H54 (cell line): ENCODE measurements at places on chromosomes 1 and 21.
A peak's percentile ranks its signal among the peaks of the same experiment; 100 is the strongest.

DNA sequence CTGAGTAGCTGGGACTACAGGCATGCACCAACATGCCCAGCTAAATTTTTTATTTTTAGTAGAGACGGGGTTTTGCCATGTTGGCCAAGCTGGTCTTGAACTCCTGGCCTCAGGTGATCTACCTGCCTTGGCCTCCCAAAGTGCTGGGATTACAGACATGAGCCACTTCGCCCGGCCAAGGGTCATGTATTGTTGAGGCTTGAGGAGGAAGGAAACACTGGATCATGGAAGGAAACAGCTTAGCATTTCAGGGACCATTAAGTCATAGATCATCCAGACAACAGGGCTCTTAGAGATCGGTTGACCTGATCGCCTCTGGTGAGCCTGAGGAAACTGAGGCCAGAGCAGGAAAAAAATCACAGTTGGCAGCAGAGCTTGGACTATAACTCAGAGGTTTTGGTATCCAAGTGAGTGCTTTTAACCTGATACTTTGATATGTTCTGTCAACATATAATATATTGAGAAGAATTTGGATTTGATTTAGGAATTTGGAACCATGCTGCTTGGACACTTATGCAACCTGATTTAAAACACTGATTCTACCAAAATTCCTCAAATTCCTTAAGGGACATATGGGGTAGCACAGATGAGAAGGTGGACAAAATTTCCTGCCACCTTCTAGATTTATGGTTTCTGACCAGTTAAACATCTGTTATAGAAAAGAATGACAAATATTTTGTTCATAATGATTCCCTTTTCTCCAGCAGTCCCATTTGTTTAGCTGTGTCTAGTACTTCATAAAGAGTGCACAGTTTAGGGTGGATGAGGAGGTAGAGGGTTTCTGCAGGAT is 13.1 kb upstream of the BMP8A start:
- no peak for DNase-seq

GRCh38 chr1:186819563-186819962 is 9.2 kb upstream of the PLA2G4A start:
- DNase-seq, result no peak

GRCh38 chr1:51549016-51549619 is 30.1 kb upstream of the EPS15 start:
- no peak for DNase-seq

GRCh38 chr1:236502972-236503639 is 20.7 kb upstream of the LGALS8 start:
- peak; percentile 61 for DNase-seq

GRCh38 chr1:44650159-44650831 is 24.0 kb downstream of the TMEM53 start:
- DNase-seq, result no peak

- no peak for DNase-seq
Observed at GRCh38 chr1:226845624-226846023, 24.8 kb upstream of the PSEN2 start.

DNA sequence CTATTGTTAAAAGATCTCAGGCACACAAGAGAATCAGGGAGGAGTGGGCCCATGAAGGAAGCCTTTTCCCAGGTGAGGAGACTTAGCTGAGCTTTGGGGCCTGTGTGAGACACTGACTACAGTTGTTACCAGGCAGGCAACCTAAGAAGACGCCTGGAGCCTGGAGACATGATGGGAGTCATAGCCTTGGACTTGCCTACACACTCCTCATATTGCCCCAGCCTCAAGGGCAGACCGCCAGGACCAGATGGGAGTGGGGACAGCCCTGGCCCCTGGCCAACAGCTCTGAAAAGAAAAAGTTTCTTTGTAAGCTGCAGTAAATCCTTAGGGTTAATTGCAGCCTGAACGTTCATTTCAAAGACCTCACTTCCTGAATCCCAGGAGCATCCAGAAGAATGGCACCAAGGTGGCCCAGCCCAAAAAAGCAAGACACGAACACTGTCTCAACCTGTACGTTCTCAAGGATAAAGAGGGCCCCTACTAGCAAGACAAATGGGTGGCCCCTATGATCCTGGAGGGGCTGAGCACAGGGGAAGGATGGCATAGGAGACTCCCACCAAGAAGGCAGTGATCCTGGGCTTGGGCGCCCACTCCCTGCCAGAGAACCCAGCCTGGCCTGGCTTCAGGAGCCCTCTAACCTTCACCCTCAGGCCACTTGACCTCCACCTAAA is 33.2 kb upstream of the BTG2 start:
- DNase-seq, result no peak
